Right kidney (tissue), 9 donors: ENCODE measurements at places on chromosomes 16 and 17.

DNA sequence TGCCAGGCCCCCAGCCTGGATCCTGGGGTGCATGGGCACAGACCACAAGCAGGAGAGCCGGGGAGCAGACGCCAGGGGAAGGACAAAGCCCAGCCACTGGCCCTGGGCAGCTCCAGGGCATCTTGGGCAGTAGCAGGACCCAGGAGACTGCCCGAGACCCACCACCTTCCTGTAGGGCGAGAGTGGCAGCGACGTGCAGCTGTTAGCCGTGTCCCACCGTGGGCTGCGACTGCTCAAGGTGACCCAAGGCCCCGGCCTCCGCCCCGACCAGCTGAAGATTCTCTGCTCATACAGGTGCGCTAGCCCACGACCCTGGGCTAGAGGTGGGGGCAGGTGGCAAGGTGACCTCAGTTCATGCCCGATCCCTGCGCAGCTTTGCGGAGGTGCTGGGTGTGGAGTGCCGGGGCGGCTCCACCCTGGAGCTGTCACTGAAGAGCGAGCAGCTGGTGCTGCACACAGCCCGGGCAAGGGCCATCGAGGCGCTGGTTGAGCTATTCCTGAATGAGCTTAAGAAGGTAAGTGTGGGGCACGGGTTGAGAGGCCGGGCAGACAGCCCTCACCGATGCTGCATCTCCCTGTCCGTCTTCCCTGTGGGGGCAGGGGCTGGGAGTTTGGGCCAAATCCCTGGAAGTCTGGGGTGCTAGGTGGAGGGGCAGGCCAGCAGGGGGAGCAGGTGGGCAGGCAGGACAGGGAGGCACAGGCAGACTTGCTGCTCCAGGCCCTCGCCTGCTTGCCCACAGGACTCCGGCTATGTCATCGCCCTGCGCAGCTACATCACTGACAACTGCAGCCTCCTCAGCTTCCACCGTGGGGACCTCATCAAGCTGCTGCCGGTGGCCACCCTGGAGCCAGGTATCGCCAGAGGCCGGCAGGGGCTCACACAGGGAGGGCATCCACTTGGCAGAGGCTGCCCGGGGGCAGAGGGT, 13.5 kb upstream of the SMIM5 start:
- DNase-seq = no peak

GRCh38 chr16:78448658-78449271, 349.3 kb downstream of the WWOX start:
- no peak for DNase-seq

DNA sequence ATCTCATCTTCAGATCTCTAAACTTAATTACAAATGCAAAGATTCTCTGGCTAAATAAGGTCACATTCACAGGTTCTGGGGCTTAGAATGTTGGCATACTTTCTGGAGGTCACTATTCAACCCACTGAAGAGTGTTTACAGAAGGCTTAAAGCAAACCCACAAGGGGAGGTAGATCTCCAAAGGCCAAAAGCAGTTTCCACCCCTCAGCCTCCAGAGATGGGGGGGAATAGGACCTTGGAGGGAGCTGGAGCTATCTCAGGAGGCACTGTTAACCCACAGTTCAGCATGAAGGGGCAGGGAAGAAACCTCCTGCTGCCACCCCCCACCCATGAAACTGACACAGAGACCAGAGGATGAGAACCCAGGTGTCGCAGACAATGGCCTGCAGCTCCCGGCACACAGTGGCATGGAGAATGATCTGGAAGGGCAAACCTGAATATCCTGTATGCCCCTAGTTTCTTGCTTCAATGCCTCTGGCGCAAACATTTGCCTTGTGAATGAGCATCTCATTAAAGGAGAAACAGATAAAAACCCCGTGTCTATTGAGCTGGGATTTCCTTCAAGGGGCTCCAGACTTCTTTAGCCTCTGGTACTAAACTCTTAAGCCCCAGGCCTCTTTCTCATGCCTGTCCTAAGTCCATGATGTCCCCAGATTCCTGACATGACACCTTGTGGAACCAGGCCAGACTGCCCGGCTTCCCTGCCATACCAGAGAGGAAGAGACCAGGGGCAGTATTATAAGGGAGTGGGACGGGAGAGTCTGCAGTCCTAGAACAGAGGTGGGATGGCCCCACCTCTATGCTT, 103.1 kb upstream of the CDH5 start:
- DNase-seq = no peak

DNA sequence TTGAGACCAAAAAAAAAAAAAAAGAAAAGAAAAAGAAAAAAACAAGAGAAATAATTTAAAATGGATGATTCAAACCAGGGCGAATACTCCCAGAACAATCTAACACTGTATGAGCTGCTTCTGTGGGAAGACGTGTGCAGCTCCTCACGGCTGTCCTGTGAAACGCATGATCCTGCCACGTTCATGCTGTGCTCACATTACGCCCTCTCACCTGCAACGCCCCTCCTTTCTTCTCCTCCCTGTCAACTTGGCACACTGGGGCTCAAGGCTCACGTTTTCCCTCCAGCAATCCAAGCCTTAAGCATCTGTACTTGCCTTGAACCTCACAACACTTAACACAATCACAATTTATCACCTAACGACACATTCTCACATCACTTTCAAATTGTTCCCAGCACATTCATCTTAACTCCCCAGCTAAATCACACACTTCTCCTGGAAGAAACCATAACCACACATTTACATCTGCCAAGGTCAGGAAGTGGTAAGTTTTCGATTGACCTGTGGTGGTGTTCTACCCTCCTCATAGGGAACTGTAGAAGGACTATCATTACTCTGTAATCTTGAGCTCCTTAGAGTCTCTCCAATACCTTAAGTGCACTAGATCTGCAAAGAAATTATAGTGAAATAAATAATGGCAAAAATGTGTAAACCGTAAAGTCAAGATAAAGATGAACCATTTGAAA, 29.1 kb downstream of the MBTPS1 start:
- no peak for DNase-seq

DNA sequence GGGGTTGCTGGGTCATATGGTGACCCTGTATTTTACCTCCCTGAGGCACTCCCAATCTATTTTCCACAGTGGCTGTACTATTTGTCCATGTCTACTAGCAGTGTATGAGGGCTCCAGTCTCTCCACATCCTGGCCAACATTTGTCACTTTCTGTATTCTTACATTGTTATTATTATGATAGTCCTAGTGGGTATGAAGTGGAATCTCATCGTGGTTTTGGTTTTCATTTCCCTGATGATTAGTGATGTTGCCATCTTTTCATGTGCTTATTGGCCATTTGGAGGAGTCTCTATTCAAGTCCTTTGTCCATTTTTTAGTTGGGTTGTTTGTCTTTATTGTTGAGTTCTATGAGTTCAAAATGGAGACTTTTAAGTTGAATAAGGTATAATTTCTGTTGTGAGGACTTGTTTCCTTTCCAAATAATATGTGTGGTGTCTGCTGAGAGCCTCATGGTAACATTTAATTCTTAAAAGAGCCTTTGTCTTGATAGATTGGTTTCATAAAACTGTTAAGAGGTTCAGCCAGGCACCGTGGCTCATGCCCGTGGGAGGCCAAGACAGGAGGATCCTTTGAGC, 108.2 kb downstream of the RPTOR start:
- no peak for DNase-seq

DNA sequence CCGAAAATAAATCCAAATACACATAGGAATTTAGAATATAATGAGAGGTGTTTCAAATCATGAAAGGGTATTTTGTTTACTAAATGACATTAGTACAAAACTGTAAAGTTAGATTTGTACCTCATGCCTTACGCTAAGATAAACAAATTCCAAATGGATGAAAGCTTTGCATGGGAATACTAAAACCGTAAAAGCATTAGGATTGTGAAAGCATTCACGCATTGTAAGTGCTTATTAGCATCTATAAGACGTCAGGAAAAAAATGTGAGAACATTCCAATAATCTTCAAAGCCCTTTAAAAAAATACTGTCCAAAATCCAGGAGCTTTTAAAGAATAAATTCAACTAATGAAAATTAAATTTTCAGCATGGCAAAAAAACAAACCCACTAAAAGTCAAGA, 24.8 kb upstream of the ALOX15 start:
- no peak for DNase-seq

DNA sequence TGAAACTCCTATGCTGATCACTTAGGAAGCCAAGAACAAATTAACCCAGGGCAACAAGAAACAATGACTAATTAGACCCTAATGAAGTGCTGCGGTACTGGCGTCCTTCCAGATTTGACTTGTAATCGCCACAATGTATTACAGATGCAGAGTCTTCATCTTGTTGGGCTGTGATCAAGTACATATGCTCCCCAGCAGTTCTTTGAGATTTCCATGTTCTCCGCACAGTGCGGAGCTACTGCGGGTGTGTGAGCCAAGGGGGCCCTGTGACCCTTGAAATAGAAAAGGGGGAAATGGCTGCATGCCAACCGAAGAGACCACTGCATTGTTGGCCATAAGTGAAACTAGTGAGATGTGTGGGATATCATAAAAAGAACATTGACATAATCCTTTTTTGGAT, 469.9 kb downstream of the MAF start:
- no peak for DNase-seq

- no peak for DNase-seq
Measured at GRCh38 chr17:32503251-32504165, 16.7 kb downstream of the CDK5R1 start.

DNA sequence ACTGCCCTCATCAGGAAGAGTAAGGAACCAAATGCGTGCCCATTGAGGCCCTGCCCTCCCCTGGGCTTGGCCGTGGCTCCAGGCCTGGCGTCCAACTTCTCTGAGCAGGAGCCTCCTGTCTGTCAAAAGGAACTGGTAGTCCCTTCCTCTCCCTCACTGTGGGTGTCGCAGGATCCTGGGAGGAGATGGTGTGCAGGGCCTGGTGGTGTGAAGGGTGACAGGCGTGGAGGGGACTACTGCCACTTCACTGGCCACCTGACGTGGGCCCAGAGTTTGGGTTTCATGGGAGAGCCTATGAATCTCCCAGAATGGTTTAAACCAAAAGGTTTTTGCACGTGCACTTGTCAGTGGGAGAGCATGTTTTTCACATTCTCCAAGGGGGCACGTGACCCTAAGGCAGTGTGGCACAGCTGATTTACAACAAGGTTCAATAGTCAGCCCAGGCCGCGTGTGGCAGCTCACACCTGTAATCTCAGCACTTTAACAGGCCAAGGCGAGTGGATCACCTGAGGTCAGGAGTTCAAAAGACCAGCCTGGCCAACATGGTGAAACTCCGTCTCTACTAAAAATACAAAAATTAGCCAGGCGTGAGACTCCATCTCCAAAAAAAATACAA, 12.5 kb downstream of the ARL2BP start:
- no peak for DNase-seq

DNA sequence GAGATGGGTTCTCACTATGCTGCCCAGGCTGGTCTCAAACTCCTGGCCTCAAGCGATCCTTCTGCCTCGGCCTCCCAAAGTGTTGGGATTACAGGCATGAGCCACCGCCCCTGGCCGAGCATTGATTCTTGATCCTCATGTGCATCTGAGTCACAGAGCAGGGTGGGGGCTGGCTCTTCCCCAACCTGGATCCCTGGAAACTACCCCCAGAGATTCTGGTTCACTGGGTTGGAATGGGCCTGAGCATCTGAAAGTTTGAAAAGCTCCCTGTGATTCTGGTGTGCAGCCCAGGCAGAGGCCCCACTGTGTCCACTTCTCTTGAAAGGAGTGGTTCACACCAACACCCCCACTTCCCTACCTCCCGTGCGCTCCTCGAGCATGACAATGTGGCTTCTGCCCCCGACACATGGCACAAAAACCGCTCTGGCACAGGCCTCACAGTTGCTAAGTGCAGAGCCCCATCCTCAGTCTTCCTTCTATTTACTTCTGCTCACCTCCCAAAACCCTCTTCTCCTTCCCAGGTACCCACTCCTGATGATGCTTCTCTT, 4.6 kb downstream of the QPRT start:
- DNase-seq = no peak

DNA sequence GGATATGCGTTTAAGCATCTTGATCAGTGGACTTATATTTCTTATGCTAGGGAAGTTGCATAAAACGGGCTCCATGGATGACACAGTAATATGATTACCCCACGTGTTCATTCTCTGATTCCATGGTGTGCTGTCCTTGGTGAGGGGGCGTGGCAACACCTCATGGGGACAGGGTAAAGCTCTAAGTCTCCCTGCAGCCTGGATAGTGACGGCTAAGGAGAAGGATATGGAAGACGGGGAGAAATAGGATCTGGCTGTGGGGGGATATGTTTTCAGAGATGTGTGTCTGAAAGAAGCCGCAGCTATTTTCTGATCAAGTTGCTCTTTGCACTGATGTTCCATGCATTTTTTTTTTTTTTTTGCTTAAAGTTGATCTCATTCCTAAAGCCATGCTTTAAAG, 84.3 kb downstream of the MARCHF10 start:
- DNase-seq = no peak

GRCh38 chr16:19704321-19705145, 13.5 kb downstream of the KNOP1 start:
- no peak for DNase-seq

- no peak for DNase-seq
Measured at GRCh38 chr16:27951489-27952120, 111.9 kb downstream of the GSG1L start.

GRCh38 chr17:81252987-81253329, 13.8 kb downstream of the NDUFAF8 start:
- no peak for DNase-seq

- DNase-seq = no peak
Measured at GRCh38 chr17:63173903-63174302, 207.9 kb downstream of the TANC2 start.

DNA sequence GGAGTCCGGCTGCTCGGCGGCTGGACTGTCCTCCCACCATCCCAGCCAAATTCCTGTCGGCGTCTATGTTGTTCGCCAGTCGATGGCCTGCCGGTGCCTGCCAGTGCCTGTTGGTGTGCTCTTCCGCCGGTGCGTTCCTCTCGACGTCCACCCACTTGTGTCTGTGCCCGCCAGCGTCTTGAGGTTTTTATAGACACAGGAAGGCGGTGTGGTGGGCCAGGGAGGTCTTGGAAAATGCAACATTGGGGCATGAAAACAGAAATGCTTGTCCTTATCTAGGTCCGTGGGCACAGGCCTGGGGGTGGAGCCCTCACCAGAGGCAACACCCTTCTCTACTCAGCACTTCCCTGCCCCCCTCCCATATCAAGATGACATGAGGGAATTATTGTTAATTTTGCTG, 167.8 kb downstream of the IRF8 start:
- DNase-seq = no peak

DNA sequence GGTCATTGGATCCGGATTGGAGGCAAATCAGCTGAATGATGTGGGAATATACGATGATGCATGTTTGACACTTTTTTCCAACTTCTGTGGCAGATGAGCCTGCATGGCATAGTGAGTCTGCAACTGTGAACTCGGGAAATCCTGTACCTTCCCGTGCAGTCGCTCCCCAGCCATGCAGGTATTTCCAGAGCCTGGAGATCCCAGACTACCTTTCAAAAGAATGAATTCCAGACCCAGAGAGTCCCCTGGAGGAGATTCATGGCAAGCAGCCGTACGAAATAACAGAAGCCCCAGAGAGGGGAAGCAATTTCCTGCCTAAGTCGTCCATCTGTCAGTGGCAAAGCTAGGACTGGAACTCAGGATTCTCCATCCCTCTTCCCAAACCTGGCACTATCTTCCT, 75.7 kb upstream of the FAM20A start:
- DNase-seq = no peak

DNA sequence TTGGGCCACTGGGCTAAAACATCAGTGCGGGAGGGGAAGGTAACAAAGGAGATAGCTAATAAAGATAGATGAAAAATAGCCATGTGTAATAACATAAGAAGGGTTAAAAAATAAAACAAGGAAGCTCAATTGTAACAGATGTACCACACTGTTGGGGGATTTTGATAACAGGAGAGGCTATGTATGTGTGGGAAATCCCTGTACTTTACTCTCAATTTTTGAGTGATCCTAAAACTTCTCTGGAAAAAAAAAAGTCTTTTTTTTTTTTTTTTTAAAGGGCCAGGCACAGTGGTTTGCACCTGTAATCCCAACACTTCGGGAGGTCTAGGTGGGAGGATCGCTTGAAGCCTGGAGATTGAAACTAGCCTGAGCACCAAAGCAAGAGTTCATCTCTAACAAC, 1.9 kb upstream of the MMD start:
- no peak for DNase-seq
